ENCODE measurements at places on chromosomes 4 and X.

DNA sequence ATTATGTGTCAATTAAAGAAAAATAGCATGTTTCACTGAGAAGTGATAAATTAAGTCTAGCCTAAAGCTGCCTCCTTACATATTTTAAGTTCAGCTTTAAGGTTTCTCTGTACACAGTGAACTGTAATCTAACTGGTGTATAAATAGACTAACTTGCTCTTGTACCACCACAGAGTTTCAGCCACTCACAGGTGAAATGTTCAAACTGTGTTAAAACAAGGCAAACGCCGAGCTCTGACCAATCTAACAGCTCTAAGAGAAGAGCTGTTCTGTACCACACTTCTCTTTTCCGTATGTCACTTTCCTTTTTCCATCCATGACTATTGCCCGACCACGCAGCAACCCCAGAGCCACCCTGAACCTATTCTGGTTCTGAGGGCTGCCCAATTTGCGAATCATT, 64.5 kb downstream of the DCHS2 start:
- no peak for DNase-seq

DNA sequence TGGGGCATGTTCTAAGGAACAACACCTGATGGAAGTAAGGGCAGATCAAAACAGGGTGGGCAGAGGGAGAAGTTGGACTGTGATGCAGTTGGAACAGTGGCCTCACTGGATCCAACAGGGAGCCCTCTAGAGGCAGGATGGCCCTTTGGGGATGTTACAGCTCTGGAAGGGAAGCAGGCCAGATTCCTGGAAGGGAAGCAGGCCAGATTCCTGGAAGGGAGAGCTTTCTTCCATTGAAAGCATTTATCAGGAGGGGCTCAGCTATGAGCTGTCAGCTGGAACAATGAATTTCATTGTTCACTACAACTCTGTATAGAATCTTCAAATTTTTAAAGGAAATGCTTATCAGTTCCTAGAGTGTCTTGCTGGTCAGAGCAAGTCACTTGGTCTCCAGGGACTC, 17.7 kb downstream of the IL15 start:
- no peak for DNase-seq

- DNase-seq = no peak
These were observed 171.3 kb downstream of the SNCA start for GRCh38 chr4:89665662-89666061.

- DNase-seq = no peak
These were observed 71.5 kb downstream of the ANAPC4 start for GRCh38 chr4:25448379-25449109.

GRCh38 chrX:64975491-64975890, 759 bp downstream of the ZC4H2 start:
- DNase-seq = no peak

GRCh38 chr4:162443510-162443909, 279.7 kb upstream of the FSTL5 start:
- no peak for DNase-seq

DNA sequence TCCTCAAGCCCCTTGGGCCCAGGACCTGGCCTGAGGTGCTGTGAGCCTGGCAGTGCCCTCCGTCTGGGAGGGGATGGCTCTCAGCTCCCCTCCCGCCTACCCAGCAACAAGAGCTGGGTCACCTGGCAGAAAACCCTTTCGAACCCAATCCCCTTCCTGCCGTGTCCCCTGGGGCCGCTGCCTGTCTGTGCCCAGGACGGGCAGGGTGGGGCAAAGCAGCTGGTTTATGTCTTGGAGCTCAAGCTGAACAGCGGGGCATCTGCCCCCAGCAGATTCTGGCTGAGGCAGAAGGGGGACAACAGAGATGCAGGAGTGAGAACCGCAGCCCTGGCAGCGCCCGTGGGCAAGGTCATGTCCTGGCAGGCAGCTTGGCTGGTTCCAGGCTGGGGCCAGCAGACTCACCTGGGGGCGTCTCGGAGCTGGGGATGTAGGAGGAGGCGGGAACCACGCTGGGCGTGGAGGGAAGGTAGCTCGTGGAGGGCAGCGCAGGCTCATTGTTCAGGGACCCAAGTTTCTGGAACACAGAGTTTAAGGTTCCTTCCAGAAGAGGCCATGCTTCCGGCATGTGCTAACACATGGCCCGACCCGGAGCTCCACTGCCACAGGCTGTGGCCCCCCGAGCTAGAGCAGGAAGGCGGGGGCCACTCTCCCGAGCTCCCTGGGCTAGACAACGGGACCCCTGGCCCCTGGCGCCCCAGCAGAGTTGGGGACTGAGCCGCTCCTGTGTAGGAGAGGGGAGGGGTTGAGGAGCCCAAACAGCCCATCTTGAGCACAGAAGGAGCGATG, 24.2 kb downstream of the NELFA start:
- no peak for DNase-seq

GRCh38 chr4:122894827-122895226, 27.6 kb downstream of the NUDT6 start:
- no peak for DNase-seq

DNA sequence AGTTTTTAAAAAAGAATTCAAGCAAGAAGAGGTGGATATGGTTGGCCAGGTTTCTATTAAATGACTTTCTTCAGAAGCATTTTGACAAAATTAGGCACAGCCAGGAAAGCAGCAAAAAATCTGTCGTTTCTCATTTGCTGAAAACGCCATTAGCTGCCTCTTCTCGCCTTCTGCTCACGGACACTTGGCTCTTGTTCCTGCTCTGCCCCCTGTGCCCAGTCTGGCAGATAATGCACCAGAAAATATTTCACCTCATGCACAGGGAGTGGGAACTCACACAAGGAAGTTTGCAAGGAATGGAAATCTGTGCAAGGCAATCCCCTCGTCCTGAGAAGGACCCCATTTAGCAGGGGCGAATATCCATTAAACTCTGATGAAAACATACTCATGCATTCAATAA, 260.0 kb downstream of the PACRGL start:
- no peak for DNase-seq

GRCh38 chr4:78975865-78976264, 36.6 kb upstream of the PAQR3 start:
- DNase-seq = no peak

DNA sequence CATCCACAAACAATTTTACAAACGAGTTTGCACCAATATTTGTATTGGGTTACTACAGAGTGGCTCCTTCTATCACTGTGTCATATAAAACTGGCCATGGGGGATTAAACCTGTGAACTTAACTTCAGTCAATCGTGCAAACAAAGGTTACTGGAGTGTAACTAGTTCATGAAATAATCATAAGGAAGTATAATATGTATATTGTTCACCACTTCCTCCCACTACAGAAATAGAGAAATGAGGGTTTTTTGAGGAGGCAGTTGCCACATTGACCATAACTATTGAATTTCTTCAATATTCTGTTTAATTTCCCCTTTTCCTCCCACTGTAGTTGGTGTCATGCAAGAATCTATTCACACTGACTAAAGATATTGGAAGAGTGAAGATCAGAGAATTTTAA, at the start of gene GPR82:
GPR82 (plus strand) TSS at position 356 of the 400 bp plus-strand sequence. CDS start 2,846 bp downstream, outside the sequence.
- DNase-seq = no peak

DNA sequence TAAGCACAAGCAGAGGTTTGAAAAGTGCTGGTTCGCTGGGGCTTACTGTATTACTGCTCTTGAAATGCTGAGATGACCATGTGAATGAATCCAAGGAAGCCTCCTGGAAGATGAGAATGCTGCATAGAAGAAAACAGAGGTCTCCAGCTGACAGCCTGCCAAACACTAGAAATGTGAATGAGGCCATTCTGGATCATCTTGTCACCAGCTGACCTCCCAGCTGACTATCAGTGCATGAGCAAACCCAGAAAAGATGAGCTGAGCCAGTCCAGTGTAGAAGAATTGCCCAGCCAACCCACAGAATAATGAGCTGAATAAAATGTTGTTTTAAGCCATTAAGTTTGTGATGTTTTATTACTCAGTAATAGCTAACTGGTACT, 49.1 kb upstream of the DYNLT3 start:
- no peak for DNase-seq

GRCh38 chr4:56183344-56183959, 203.8 kb downstream of the AASDH start:
- DNase-seq = no peak

DNA sequence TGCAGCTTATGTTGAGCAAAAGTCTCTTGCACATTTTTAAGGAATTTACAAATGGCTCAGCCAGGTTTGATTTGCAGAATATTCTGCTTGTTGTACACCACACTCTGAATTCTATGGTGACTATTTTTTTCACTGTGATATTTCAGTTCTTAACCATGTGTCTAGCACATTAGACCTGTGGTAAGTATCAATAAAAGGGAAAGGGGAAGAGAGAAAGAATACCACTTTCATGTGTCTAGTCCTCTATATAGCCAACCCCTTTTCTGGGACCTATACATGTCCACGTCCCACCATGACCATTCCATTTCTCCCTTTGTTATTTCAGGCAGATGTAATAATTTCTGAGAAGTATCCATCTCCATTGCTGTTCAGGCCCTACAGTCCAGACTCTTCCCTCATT, 121.3 kb upstream of the PNPLA4 start:
- no peak for DNase-seq

DNA sequence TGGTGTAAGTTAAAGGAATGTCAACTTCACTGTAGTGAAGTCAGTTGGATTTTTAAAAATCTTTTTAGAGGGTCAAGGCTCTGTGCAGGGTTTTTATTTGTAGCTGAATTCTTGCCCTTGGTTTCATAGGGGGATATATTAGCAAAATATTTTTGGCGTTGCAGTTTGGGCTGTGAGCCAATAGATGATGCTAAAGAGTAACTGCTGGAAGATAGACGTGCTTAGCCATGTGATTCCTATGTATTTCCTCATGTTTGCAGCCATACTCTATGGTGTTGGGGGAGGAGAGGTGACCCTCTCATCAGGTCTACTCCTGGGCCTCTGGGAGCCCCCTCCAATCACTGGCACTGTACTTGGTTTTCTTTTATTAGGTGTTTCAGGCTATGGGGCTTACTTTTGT, 246.7 kb upstream of the ARHGAP24 start:
- no peak for DNase-seq

DNA sequence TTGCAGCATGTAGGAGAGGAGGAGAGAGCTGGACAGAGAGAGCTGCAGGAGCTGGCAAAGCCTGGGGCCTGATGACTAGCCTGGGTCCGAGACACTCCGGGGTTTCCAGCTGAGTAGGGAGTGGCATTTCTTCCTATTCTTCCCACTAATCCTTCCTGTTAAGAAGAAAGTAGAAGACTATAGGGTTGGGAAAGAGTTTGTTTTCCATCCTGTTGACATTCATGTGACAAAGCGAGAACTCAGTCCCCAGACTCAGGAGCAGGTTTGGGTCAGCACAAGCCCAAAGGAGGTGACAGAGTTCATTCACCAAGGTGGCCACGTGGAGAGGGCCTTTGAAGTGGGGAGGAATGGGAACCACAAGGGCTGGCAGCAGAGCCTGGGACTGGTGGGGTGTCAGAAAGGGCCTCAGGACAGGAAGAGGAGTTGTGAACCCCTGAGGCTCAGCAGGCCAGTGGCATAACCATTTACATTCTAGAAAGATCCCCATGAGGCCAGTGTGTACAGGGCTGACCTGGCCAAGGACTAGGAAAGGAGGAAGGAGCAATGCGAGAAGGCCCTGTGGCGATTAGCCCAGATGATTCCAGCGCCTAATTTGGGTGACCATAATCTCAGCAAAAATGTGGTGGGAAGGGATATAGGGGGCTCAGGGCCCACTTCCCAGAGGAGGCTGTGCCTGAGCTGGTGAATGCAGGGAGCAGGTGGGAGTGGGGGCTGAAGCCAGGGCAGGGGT, 3.3 kb upstream of the HAUS3 start:
- DNase-seq = no peak

- DNase-seq = no peak
These were observed 54.6 kb upstream of the HHIP start for GRCh38 chr4:144591401-144591800.

DNA sequence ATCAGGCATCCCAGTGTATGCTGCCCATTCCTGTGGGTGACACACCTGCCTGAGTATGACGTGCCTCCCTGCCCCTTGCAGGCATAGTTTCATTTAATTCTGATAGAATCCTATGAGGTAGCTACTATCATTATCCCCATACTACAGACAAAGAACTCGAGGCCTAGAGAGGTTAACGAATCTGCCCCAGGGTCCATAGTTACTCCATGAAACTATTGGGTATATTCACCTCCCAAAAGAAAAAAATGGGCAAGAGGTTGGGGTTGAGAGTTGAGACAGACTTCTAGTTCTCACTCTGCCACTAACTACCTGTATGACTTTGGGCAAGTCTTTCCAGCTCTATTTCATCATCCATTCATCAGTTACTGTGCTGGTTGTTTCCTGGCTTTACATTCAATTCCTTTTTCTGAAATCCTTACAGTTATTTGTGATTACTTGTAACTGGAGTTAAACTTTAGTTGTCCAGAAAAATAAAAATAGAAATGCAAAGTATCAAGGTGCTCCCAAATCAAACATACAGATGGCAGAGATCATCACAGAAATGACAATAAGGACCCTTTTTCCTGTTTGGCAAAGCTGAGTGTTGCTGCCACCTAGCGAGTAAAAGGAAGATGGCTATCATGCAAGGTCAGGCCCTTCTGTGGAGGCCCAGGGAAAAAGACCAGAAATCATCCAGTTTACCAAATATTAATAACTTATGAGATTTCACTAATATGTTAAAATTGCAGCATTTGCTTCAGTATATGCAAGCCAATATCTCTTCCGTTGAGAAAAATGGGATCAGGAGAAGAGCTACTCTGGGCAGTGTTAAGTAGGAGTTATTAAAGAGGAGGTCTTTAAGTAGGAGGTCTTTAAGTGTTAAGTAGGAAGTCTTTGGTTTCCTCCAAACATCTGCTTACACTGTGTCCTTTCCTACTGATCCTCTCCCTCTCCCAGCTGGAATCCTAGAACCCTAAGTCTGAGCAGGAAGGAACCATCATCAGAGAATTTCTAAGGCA, 17.1 kb upstream of the MAP7D3 start:
- peak; percentile 4 for DNase-seq

DNA sequence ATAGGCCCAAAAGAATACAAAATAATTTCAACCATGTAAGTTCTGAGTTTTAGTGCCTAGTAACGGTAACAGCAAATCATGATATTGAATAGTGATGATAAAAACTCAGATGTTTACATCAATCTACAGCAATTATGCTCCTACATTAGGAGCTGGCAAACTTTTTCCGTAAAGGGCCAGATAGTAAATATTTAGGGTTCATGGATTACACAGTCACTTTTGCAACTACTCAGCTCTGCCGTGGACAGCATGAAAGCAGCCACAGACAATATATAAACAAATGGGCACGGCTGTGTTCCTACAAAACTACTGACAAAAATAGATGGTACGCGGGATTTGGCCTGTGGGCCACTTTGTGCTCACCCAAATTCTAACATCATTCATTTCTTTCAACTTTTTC, 167.8 kb upstream of the NAP1L5 start:
- no peak for DNase-seq

DNA sequence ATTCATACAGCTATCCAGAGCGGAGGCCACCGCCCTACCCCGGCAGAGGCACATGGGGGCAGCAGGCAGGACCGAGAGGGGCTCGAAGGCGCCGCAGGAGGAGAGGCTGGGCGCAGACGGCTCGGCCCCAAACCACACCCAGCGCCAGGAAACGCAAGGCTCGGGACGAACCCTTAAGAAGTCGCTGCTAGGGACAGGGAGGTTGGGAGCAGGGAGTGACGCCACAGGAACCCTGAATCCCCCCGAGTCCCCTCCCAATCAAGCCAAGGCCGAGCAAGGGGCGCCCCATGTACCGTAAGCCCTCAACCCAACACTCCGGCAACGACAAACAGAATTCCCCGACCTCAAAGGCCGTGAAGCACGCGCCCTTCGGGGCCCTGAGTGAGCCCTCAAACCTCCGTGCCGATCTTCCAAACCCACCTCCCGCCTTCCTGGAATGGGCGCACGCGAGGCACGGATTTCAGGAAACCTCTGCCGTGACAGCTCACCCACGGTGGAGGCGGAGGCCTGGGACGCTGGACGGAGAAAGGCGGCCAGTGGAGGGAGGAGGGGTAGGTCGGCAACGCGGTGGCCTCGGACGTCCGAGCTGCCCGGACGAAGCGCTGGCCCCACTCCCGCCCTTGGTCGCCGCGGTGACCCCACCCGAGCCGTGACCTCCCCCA, 1.8 kb downstream of the ZFYVE28 start:
- no peak for DNase-seq
